NCI-H226 (cell line): ENCODE measurements at places on chromosomes 6 and 20.

- DNase-seq: no peak
These were observed 26.5 kb downstream of the ULBP1 start for GRCh38 chr6:149990212-149990660.

DNA sequence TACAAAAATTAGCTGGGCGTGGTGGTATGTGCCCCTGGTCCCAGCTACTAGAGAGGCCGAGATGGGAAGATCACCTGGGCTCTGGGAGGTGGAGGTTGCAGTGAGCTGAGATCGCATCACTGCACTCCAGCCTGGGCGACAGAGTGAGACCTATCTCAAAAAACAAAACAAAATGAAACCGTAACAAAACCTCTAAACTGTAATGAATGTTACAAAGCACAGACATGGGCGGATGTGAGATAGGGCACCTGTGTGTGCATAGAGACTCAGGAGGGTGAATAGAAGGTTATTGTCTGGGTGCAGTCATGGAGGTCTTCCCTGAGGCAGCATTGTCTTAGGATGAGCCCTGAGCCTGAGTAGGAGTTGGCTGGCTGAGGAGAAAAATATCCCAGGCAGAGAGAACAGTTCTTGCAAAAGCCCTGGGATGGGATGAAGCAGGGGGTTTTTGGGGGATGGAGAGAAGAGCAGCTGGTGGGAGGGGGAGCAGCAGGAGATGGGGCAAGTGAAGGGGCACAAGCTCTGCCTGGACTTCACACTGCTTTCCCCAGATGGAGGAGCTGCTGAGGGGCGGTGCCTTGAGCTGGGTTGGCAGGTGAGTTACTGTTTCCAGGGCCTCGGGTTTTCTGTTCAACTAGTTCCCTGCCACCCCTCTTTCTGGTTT, 5.2 kb downstream of the BCAS4 start:
- DNase-seq: no peak

DNA sequence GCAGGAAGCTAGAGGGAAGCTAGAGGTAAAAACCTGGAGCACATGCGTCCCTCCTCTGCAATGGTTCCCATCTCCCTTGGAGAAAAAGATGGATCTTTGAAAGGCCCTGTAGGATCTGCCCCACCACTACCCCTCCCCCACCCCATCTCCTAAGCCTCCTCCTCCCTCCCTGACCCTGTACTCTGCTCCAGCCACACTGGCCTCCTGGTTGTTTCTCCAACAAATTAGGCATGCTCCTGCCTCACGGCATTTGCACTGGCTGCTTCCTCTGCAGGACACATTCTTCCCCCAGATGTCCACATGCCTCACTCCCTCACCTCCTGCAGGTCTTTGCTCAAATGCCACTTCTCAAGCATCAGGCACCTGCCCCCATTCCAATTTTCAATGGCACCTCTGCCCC, 45.5 kb downstream of the UBE2V1 start:
- no peak for DNase-seq

- DNase-seq: no peak
These were observed 18.7 kb downstream of the LEMD2 start for GRCh38 chr6:33770124-33770832.

DNA sequence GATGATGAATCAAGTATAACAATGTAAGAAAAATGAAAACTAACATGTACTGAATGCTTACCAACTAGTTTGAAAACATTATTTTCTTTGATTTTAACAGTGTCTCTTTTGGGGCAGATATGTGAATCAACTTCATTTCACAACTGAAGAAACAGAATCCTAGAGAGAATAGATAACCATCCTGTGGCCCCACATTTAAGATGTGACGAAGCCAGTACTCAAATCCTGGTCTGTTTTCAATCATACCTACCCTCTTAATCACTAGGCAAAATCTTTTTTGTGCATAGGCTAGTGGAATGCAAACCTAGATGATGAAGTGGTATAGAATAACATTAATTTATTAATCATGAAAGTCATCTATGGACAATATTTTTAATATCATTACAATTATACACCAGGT, 371.6 kb upstream of the EPHA7 start:
- DNase-seq: no peak

GRCh38 chr20:7736336-7736735, 203.9 kb downstream of the HAO1 start:
- DNase-seq: no peak

DNA sequence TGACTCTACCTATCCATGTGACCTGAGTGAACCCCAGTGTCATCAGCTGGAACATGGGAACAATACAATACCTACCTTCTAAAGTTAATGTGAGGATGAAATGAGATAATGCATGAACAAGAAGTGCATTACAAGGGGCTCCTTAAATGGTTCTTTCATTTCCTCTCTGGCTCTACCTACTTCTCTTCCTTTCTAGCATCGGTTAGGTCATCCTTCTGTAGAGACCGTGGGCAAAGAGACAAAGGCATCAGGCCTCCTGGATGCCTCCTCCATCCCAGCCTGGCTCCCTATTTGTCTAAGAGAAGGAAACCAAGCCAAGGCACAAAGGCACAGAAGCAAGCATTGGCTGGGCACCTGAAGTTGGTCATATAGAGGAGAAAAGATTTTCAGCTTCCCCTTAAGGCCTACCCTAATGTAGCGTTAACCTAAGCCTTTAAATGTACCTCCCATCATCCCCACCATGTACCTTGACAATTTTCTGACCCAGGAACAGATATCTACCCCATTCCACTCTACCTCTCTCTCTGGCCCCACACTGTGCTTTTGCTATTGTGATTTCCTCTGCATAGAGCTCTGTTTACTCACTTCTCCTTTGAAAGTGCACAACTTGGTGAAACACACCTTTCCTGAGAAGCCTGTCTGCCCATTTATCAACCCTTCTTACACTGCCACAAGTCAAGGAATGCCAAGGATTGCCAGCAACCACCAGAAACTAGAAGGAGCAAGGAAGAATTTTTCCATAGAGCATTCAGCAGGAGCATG, 86.6 kb downstream of the GCLC start:
- DNase-seq: no peak

- peak; percentile 26 for DNase-seq
These were observed 1.1 kb upstream of the JPH2 start for GRCh38 chr20:44187772-44188709.

DNA sequence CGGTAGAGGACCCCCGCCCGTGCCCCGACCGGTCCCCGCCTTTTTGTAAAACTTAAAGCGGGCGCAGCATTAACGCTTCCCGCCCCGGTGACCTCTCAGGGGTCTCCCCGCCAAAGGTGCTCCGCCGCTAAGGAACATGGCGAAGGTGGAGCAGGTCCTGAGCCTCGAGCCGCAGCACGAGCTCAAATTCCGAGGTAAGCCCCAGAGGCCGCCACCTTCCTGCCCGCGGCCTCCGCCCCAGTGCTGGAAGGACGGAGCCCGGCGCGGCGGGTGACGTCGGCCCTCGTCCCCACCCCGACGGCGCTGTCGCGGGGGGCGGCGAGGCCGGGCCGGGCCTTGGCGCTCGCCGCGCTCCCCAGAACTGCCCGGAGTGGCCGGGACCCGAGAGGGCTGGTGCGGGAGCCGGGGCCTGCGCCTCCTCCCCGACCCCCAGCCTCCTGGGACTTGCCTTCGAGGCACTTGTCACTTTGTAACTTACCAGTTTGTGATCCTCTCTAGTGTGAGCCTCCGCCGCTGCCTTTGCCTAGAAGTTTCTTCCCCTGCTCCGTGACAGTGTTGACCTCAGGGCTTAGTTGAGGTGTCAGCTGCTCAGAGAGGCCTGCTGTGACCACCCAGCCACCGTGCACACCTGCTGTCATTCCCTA, 417 bp downstream of the VAPB start:
- peak; percentile 13 for DNase-seq

- DNase-seq: peak; percentile 85
These were observed 40.3 kb upstream of the AHI1 start for GRCh38 chr6:135537741-135538301.

DNA sequence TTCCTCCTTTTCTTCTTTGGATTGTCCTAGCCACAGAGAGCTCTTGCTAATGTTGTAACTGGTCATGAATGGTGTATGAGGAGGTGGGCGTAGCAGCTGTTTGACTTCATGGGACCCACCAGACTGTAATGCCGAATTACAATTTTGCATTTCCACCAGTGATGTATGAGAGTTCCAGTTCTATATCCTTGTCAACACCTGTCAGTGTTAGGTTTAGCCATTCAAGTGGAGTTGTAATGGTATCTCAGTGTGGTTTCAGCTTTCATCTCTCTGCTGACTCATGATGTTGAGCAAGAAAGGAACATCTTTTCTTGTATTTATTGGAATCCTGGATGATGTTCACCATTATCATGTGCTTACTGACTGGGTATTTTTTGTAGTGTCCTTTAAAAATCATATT, 5.1 kb downstream of the IGF2R start:
- DNase-seq: peak; percentile 72

DNA sequence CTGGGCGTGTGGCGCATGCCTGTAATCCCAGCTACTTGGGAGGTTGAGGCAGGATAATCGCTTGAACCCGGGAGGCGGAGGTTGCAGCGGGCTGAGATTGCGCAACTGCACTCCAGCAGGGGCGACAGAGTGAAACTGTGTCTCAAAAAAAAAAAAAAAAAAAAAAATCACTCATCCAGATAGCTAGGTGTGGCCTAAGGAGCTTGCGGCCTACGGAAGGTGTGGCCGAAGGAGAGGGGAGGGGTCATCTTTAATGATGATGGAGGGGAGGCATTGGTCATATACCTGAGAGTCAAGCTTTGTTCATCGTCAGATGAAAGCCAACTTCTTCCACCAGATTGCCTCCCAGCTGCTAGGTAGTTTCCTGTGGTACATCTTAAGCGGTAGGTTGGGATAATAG, 801 bp upstream of the PPARD start:
- no peak for DNase-seq

GRCh38 chr6:25671652-25672051, 19.6 kb downstream of the SCGN start:
- no peak for DNase-seq

DNA sequence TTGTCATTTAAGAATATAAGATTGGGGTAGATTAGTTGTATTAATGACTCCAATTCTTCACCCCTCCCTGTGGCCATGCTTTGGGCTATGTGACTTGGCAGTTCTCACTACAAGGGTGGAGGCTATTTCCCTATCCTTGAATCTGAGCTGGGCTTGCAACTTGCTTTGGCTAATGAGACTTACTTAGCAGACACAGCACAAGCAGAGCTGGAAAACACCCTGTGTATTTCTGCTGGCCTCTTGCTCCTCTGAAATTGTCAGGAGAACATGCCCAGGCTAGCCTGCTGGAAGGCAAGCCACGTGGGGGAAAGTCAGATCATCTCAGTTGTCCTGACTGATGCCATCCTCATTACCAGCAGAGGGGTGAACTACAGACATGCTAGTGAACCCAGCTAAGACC, 126.5 kb upstream of the HDGFL1 start:
- no peak for DNase-seq

DNA sequence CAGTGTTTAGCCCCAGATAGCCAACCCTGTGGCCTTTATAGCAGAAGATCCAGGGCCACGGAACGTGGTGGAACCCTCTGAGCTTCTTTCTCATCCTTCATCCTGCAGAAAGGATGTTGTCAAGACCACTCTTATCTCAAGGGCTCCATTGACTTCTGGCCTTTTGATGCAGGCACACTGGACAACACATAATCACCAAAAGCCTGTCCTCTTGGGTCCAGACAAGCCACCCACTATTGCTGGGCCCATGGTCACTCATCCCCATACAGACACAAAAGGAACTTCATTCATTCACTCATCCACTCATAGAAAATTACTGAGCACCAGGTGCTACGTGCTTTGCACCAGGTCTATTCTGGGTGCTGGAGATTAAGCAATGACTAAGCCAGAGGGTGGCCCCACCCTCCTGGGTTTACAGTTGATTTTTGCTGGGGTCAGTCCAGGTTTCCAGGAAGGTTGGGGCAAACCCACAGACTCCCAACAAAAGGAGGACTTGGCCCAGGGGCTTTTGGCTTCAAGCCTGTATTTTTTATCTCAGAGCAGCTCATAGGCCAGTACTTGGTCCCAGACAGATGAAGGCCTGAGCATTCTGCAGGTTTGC, 2.4 kb downstream of the CST8 start:
- no peak for DNase-seq

- no peak for DNase-seq
These were observed 22.2 kb downstream of the RREB1 start for GRCh38 chr6:7129784-7130569.

DNA sequence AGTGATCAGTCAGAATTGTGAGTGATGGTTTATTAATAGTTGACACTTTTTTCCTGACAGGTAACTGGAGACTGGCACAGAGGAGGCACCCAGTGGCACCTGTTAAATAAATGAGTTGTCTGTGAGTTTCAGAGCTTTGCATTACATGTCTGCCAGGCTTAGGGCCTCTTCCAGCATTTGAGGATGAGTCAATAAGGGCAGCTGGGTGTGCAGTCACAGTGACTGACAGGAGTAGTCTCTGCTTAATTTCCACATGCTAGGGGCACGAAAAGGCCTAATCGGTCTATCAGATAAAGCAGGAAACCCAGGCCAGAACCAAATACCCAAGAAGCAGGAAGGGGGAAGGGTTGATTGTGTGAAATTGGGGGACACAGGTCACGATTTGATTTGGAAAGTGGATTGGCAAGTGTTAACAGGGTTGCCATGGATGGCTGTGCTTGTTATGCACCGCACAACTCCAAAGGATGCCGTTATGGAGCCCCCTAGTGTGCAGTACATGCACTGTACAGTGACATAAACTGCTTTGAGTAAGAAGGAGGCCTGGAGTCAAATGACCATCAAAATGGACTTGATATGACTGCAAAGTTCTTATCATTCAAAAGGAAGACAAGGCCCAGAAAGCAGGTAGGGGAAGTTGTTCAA, 111.9 kb upstream of the GGTLC1 start:
- DNase-seq: no peak

GRCh38 chr6:87628424-87628823, 38.5 kb downstream of the ORC3 start:
- DNase-seq: no peak

DNA sequence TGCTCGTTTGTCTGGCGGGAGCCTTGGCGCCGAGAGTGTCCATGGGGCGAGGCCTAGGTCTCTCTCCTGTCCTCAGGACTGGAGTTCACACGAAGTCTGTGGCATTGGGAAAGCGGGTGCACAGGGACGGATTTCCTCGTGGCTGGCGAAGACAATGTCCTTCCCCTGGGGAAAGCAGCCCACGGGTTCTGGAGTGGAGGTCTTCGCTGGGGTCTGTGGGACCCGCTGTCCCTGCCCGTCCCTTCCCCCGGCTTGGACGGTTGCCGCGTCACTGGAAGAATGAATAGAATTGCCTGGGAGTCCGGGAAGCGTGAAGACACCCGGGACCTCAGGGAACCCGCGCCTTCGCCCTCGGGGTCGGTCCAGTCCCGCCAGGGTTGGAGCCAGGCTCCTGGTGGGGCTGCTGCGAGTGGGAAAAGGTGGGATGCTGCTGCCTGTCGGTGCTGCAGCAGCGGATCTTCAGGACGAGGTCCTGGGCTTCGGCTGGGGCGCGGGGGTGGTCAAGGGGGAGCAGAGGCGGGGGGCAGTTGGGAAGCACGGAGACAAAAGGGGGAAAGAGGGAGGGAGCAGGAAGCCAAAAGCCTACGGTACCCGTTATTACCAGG, 441.8 kb upstream of the DEFB115 start:
- no peak for DNase-seq
